ENCODE measurements at places on chromosomes 5 and 9.

DNA sequence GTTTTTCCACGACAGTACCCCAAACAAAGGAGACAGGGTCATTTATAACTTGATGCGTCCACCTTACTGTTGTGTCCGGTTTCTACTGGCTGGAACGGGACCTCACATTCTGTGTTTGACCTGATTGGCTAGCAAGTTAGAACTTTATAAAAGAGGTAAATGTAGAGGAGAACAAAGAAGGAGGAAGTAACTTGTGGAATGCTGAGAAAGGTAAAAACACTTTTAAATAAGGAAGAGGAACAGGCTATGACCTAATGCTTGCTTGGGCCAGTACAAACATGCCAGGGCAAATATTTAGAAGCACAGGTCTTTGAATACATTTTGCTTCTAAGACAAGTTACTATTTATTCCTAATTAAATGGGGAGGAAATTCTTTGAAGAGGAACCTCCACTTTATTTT is 251.6 kb downstream of the KIAA0825 start:
- no peak for DNase-seq

DNA sequence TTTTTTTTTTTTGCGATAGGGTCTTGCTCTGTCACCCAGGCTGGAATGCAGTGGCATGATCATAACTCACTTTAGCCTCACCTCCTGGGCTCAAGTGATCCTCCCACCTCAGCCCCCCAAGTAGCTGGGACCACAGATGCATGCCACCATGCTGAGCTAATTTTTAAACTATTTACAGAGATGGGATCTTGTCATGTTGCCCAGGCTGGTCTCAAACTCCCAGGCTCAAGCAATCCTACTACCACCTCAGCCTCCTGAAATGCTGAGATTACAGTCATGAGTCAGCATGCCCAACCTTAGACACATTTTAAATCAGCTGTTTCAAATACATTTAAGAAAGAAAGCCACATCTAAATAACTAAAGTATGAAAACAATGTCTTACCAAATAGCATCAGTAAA is 439.0 kb downstream of the EBF1 start:
- no peak for DNase-seq

DNA sequence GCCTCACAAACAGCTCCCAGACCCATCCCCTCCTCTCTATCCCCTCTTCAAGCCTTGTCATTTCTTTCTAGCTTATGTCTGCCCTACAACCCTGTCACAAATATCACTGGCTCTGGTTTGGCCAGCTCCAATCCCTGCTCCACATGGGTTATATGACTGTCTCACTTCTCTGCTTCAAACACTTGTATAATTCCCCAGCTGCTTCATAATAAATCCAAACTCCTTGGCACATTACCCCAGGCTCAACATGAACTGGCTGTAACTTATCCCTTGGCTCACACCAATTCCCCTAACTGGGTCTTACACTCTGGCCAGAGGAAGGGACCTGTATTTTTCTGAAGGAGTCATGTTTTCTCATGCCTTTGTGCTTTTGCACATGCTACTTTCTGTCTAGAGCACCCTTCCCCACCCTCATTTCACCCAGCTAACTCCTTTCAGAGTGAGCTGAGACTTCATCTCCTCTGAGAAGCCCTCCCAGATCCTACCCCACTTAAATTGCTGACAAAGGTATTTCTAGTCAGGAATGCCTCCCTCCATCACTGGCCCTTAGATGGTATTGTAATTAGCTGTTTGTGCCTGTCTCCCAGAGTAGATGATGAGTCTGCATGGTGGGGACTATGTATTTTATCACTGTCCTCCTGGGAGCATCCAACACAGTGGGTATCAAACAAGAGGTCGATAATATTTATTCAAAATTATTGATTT is 5.3 kb downstream of the PRXL2C start:
- no peak for DNase-seq

DNA sequence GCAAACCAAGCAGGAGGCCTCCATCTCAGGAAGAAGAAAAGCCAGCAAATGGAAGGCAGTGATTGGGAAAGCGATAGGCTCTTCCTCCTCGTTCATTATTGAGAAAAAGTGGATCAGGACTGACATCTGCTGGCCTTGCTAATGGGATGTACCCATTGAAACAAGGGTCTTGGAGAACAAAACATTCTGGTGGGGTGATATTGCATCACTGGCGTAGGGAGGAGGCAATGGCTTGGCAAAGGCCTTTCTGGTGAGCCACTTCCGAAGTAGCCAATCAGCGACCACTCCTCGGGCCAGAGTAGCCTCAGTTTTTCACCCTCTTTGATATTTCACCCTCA is 86.7 kb upstream of the NFIB start:
- no peak for DNase-seq

GRCh38 chr9:126526218-126527108 is 87.3 kb upstream of the LMX1B start:
- no peak for DNase-seq

- DNase-seq, result no peak
These were observed 61.5 kb downstream of the UBE2QL1 start for GRCh38 chr5:6510132-6510531.

DNA sequence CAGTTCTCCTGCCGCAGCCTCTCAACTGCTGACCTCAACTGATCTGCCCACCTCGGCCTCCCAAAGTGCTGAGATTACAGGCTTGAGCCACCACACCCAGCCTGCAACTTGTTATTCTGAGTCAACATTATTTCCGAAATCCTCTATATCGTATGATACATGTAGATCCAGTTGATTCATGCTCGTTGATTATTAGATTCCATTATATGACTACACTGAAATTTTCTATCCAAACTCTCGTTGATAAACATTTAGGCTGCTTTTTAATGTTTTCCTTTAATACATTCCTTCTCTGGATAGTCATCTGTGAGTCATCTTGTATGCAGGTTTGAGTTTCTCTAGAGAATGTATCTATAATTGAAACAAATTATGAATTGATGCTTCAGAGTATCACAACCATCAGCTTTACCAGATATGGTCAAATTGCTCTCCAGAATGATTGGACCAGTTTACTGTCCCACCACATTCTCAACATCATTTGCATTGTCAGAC is 4.1 kb downstream of the CDK7 start:
- no peak for DNase-seq

GRCh38 chr5:103919506-103919905 is 356.9 kb upstream of the NUDT12 start:
- no peak for DNase-seq

All from AML-193 (cell line).